ENCODE measurements at places on chromosomes 2 and 18. TPM values are rescaled to one million over a fixed set of nuclear protein-coding genes. Genes with fewer than 3 reads are reported as not detected.

FIGLA gene
- total RNA-seq, result not detected

DSC3 gene
- total RNA-seq, result 0.17 TPM

SPP2 gene
- total RNA-seq, result not detected

TGFA gene
- not detected for total RNA-seq

REEP1 gene
- 0.67 TPM for total RNA-seq

CHST9 gene
- not detected for total RNA-seq

DSEL gene
- total RNA-seq, result 18.0 TPM

RNF125 gene
- 0.30 TPM for total RNA-seq

FOXD4L1 gene
- total RNA-seq, result not detected

SLC16A14 gene
- total RNA-seq, result 1.0 TPM

RSAD2 gene
- total RNA-seq, result not detected

CCDC68 gene
- total RNA-seq, result 3.7 TPM

Data from bronchus fibroblast of lung (primary cell).